ENCODE measurements at places on chromosomes 5 and 9.
A peak's percentile ranks its signal among the peaks of the same experiment; 100 is the strongest.

DNA sequence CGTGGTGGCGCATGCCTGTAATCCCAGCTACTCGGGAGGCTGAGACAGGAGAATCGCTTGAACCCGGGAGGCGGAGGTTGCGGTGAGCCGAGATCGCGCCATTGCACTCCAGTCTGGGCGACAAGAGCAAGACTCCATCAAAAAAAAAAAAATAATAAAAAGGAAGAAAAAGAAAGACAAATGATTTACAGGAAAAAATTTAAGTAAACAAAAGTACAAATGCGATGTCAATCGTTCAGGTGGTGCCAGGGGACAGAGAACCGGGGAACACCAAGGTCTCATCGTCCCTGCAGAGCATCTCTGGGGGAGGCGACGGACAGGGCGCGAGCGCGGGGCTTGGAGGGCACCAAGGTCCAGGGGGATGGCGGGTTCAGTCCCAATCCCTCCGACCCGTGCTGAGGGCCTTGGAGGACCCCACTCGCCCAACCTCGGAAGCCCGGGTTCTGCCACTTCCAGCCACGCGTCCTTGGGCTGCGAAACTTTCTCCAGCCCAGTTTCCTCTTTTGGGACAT lies 607 bp upstream of the HNRNPAB start:
- DNase-seq, result no peak

- DNase-seq, result no peak
These were observed 6.9 kb downstream of the MRPL22 start for GRCh38 chr5:154947778-154948177.

- DNase-seq, result no peak
These were observed 935 bp upstream of the MSX2 start for GRCh38 chr5:174723315-174723978.

DNA sequence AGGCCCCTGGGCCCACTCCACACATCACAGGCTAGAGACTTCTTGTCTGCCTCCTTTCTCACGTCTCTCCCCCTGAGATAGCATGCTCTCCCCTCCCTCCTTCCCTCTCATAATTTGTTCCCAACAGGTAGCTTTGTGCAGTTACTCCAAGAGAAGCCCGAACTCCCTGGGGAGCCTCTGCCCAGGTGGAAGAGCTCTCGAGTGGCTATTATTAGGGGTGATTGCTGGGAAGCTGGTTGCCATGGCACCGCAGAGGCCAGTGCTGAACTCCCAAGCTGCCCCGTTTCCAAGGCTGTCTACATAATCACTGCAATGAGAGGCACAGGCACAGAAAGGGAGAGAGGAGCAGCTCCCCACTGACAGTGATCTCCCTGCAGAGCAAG lies 104.7 kb upstream of the GPR151 start:
- no peak for DNase-seq

DNA sequence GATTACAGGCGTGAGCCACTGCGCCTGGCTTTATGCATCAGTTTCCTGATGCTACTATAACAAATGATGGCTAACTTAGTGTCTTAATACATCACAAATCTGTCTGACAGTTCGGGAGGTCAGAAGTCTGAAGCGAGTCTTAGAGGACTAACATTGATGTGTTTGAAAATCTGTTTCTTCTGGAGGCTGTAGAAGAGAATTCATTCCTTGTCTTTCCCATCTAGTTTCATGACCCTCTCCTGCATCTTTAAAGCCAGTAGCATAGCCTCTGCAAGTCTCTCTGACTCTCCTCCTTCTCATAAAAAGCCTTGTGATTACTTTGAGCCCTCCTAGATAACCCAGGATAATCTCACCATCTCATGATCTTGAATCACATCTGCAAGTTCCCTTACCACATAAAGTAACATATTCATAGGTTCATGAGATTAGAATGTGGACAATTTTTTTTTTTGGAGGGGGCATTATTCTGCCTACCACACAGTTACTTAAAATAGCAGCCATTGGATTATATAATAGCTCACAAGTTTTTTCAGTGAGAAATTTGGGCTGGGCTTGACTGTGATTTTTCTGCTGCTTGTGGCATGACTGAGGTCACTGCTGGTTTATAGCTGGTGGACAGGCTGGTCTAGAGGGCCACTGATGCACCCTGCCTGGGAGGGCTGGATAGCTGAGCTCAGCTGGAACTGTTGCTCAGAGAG lies 134.8 kb downstream of the FBXL7 start:
- DNase-seq, result no peak

DNA sequence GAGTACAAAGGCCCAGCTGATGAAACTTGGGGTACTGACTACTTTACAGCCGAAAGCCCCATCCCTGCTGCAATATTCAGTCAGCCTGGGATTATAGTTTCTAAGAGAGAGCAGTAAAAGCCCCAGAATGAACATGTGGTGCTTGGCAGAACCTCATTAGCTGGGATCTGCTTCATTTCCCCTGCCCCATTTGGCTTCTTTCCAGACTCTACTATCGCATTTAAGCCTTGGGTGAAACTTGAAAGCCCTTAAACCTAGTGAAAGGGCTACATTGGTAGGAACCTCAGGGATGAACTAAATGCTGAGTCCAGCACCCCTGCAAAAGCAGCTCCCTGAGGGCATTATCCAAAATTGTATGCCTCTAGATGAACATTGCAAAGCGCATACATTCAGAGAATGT lies 631.1 kb downstream of the ACTL7B start:
- DNase-seq, result no peak

GRCh38 chr5:113057557-113057984 lies 81.0 kb downstream of the DCP2 start:
- DNase-seq, result no peak

DNA sequence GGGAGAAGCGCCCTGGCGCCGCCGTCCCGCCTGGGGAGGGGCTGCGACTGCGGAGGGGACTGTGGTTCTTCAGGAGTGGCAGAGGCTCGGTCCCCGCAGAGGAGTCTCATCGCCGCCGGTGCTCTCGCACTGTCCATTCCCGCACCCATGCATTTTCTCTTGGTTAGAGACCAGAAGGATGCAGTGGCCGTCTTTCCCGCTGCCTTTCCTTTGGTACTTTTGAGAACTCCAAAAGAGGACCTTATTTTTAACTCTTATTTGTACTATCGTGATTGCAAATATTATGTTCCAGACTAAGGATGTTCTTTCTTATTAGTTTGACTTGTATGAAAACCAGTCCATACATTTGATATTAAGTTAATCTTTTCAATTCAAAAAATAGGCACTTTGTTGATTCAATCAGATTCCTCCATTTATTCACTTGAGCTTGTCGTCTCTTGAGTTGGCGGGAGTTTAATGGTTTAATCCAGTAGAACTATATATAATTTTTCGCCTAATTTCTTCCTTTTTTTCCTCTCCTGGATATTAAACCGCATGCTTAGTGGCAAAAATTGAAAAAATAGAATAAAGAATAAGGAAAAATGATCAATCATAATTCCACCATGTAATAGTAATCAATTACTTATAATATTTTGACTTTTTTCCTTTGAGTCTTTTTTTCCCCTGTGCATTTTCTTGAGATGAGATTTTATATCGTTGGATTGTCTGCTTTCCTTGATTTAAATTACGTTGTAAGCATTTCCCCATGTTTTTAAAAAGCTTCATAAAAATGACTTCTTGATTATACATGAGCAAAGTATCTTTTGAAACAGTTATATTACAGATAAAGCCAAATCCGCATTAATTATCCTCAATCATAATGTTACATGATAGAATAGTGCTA lies 861 bp downstream of the ZFYVE16 start:
- no peak for DNase-seq

GRCh38 chr5:15719784-15720183 lies 219.8 kb downstream of the FBXL7 start:
- no peak for DNase-seq

DNA sequence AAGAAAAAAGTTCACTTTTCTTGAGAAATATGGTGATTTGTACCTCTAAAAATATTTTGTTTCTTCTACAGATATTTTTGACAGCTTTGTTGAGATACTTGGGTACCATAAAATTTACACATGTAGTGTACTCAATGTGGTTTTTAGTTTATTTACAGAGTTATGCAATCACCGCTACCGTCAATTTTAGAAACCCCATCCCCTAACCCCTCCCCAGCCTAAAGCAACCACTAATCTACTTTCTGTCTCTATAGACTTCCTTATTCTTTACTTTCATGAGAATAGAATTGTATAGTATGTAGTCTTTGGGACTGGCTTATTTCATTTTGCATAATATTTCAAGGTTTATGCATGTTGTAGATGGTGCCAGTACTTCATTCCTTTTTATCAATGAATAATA lies 45.0 kb upstream of the TDRD7 start:
- DNase-seq, result no peak

DNA sequence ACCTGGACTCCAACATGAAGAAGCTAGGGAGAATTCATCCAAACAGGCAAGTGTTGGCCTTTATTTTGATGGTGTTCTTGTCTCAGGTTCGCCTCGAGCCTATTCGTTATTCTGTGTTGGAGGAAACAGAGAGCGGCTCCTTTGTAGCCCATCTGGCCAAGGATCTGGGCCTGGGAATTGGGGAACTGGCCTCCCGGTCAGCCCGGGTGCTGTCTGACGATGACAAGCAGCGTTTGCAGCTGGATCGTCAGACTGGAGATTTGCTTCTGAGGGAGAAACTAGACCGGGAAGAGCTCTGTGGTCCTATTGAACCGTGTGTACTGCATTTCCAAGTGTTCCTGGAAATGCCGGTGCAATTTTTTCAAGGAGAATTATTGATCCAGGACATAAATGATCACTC lies 367 bp downstream of the PCDHB4 start:
- DNase-seq, result no peak

DNA sequence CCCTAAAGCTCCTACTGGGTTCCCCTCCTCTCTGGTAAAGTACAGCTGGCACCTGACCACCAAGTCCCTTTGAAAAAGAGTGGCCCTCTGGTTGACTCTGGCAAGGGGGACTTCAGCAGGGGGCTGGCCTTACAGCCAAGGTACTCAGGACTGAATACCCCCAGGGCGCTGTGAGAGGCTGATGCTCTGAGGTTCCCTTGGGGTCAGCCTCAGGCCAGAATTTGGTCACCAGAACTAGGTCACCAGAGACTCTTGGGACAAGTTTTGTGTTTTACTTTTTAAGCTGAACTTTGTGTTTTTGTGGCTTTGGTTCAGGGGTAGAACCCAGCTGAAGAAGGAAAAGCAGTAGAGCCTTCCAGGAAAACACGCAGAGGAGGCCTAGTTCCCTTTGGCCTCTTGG lies 23.3 kb upstream of the SMU1 start:
- DNase-seq, result no peak

DNA sequence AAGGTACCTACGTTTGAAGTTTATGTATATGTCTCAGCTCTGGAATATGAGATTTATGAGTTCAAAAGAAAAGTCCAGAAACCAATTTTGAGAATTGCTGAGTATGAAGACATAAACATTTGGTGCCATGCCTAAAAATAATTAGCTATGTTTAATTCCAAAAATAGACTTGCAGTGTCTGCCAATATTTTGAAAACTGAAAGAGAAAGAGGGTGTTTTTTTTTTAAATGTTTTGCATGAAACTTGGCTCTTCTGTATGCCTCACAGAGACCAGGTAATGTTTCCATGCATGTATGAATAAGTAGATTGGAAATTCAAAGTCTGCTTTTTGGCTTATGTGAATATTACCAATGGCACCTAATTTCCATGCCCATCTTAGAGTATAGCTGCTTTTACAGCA lies 634.4 kb upstream of the C9orf72 start:
- DNase-seq, result no peak

GRCh38 chr5:157563373-157563928 lies 12.1 kb downstream of the ADAM19 start:
- DNase-seq, result peak; percentile 80

- peak; percentile 42 for DNase-seq
These were observed 4.4 kb upstream of the EBF1 start for GRCh38 chr5:159104051-159104651.

DNA sequence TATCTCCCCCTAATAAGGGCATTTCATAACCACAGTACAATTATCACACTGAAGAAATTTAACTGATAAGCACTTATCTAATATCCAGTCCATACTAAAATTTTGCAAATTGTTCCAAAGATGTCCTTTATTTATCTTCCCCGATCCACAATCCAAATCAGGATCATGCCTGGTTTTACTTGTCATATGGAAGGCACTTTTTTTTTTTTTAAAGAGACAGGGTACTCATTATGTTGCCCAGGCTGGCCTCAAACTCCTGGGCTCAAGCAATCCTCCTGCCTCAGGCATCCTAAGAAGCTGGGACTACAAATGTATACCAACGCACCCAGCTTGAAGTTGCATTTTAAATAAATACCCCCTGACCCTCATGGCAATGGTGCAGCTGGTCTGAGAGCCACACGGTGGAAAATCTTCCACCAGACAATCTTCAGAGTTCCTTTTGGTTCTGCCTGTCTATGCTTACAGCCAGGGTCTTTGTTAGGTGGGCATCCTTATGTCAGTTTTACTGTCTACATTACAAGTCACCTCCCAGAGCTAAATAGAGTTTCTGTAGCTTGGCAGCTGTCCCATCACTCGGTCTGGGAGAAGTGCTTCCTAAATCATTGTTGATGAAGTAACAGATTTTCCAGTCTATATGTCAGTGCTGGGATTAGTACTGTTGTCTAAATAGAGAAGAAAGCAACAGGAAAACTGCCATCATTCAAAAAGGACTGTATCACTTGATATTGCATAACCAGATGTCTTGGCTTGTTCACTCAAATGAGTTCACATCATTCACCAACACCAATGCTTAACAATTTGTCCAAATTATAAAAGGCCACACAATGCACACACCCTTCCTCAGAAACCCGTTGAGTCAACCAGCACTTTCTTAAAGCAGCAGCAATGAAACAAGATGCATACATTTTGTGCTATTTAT lies 26.4 kb downstream of the PTPN3 start:
- no peak for DNase-seq

All from fibroblast of skin of left quadriceps (primary cell).